ENCODE measurements at places on chromosomes 6 and 20.

- DNase-seq, result no peak
Measured at GRCh38 chr6:69129046-69129445, 494.0 kb downstream of the ADGRB3 start.

DNA sequence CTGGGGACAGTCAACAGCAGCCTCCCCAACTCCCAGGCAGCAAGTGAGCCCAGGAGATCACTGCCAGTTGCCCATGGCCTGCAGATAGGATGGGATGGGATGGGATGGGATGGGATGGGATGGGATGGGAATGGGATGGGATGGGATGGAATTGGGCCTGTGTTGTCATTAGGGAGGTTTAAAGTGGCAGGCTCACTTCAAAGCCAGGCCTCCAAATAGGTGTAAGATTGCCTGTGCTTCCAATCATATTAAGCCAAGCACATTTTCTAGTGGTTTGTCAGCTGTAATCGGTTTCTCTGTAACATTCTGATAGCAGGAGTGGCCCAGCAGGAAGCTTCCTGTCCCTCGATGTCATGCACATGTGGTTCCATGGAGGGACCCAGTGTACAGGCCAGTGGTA lies 82.7 kb upstream of the NXT1 start:
- DNase-seq, result no peak

- DNase-seq, result no peak
Measured at GRCh38 chr20:44597516-44597915, 15.1 kb downstream of the PKIG start.

GRCh38 chr6:139159016-139159415 lies 24.1 kb downstream of the HECA start:
- DNase-seq, result no peak

DNA sequence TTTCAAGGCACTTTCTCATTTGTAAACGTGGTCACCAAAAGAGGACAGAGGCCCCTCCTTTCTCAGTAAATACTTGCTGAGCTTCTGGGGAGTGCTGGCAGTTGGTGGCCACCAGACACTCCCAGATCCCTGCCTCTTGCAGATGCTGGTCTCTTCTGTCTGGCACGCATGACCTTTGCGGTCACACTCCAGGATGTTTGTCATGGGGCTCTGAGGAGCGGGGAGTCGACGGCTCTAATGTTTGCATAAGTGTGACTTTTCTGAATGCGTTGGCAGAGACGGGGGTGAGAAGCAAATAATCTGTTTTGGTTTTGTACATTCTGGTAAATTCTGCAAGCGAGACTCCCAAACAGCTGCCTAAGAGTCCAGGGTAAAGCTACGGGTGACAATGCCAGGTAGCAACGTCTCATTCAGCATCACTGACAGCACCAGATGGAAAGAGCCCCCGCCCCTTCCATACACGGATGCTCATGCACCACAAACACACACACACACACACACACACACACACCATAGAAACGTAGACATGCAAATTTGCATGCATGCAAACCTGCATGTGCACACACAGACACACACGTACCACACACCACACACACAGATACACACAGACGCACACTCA lies 101.1 kb downstream of the YTHDF1 start:
- no peak for DNase-seq

DNA sequence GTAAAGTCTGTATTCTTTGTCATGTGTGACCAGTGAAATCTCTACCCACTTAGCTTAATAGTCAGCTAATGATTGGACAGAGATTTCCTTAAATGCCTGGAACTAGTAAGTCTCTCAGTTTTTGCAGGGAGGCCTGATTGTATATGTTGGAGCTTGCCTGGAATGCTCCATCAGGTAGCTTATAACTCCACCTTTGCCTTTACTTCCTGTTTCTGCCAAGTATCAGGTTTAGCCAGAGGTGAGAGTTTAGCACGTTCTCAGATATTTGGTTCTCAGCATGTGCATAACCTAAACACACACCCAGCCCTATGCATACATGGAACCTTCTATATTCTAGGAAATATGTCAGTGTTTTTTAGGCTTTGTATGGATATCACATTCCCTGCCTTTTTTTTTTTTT lies 435.3 kb downstream of the CDKAL1 start:
- DNase-seq, result no peak

- no peak for DNase-seq
Measured at GRCh38 chr6:10532392-10532791, 11.2 kb downstream of the GCNT2 start.

DNA sequence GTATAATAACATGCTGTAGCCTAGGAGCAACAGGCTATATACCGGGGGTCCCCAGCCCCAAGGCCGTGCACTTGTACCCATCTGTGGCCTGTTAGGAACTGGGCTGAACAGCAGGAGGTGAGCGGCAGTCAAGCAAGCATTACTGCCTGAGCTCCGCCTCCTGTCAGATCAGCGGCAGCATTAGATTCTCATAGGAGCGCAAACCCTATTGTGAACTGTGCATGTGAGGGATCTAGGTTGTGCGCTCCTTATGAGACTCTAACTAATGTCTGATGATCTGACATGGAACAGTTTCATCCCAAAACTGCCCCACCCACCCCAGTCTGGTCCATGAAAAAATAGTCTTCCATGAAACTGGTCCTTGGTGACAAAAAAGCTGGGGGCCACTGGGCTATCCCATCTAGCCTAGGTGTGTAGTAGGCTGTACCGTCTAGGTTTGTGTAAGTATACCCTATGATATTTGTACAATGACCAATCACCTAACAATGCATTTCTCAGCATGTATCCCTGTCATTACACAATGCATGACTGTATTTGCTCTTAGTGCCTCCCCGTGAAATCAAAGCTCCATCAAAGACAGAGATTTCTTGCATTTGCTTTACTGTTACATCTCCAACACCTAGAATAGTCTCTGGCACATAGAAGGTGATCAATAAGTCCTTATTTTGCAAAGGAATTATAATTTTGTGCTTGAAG lies 30.8 kb downstream of the NHSL1 start:
- DNase-seq, result peak; percentile 7

GRCh38 chr6:31468311-31468710 lies 29.6 kb upstream of the MICB start:
- DNase-seq, result no peak

DNA sequence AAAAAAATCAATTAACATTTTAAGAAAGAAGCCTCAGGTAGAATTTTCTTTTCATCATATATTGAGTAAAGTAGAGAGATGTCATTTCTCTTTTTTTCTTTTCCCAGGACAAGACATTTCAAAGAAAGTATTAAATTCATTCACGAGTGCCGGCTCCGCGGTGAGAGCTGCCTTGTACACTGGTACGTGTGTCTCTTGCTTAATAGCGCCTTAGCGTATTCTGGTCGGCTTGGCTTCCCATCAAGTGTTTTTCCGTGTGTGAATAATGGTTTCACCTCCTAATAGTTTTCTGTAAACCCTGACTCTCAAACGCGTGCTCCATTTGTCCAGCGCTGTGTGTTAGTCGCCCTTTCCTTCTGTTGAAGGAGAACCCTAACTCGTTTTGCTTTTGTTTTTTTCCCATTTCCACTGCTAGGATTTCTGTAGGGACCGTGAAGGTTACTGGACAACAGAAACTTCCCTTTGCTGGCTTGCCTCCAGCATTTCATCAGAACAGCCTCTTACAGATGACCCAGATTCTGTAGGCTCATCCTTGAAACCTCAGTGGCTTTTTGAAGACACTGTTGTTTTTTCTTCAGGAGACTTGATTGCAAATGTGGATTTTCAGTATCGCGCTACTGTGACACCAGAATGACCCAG lies 45.7 kb upstream of the IRF4 start:
- DNase-seq, result no peak

- DNase-seq, result no peak
Measured at GRCh38 chr20:30815577-30816181, 441.8 kb upstream of the DEFB115 start.

GRCh38 chr6:47669684-47670513 lies 28.5 kb upstream of the ADGRF4 start:
- no peak for DNase-seq

GRCh38 chr6:161010418-161010817 lies 18.8 kb downstream of the MAP3K4 start:
- DNase-seq, result no peak

GRCh38 chr6:11415557-11415956 lies 122.0 kb upstream of the TMEM170B start:
- no peak for DNase-seq

DNA sequence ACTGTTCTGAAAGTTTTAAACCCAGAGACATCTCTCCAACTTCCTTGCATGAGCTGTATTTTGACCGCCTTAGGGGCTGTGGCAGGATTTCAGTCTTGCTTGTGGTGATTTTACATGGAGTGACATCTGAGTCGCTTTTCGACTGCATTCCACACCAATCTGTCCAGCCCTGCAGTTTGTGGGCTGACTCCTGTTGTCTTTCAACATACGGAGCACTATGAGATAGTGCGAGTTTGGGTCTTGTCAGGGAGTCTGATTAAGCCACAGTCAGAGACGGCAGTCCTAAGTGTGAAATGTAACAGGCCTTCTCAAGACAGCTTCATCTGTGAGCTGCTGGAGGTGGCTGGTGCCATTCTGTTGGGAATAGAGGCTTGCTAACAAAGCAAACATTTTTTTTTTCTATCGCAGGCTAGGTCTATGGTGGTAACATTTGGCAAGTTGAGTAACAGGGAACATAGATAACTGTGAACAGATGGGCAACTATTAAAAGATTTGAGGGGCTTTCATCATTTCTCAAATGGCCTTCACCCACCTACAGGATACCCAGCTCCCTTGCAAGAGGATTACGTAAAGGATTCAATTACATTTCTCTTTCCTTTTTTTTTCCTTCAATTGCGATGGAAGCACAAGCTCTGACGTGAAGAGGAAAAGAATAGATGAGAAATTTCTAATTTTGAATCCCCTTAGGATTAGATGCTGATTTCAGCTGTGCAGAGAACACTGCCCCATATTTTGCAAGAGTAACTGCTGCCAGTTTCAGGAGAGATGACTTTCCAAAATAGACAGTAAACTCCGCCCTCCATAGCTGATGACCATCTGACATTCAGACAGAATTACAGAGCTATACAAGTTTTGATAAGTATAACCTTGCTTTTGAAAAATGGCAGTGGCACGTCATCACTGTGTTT lies 25.1 kb downstream of the CAP2 start:
- no peak for DNase-seq

- DNase-seq, result peak; percentile 77
Measured at GRCh38 chr6:148203970-148204369, 138.7 kb upstream of the SASH1 start.

GRCh38 chr20:43731469-43731868 lies 4.7 kb upstream of the GTSF1L start:
- DNase-seq, result no peak

GRCh38 chr6:122749451-122750050 lies 30.0 kb upstream of the FABP7 start:
- no peak for DNase-seq

DNA sequence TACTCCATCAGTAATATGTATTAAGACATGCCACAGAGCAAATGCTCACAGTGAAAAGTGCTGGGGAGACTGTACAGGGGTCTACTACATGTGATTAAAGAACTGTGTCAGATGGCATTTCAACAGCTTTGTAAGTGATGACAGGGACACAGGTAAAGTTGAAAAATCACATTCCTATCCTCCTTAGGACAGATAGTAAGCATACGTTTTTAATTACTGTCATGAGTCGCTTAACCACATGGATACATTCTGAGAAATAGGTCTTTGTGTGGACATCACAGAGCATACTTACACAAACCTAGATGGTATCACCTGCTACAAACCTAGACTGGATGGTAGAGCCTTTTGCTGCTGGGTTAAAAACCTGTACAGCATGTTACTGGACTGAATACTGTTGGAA lies 645.8 kb upstream of the AGPAT4 start:
- no peak for DNase-seq

DNA sequence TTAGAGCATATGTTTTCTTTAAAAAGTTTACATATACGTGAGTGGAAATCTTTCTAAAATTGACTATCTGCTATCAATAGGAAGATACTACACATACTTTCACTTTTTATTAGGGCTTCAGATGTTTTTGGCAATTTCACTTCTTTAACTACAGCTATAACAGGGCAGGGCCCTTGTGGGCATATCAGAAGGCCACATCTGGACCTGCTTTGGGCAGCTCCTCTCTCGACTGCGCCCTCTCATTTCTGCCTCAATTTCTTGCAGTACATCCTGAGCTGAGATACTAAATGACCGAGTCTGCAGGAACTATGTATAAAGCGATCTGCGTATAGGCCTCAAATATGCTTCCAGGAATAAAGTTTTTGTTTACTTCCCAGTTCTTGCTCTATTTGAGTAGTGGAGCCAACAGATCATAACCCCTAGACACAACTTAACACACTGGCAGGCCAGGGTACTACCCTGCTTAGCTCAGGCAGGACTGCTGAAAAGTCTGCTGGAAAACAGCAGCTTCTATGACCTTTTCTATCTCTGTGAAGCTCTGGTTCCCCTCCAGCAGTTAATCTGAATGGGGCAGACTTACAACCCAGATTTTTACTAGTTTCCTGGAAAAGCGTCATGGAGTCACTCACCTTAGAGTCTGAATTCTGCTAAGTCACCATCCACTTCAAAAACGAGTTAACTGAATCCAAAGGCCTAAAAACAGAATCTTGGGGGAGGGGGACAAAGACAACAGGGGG lies 12.7 kb downstream of the GCLC start:
- no peak for DNase-seq

- DNase-seq, result no peak
Measured at GRCh38 chr20:2152317-2152716, 50.7 kb downstream of the STK35 start.

GRCh38 chr6:46645265-46645664 lies 7.4 kb downstream of the CYP39A1 start:
- DNase-seq, result no peak

GRCh38 chr6:3391902-3392458 lies 64.9 kb downstream of the SLC22A23 start:
- DNase-seq, result no peak

All from AG04449 (cell line).